ENCODE measurements at places on chromosomes 3 and 15.
A peak's percentile ranks its signal among the peaks of the same experiment; 100 is the strongest.

- H3K27me3 ChIP-seq = no peaks in the 10 kb centered on the region
- no peak for DNase-seq
- no peaks in the 10 kb centered on the region for H3K36me3 ChIP-seq
- H3K4me1 ChIP-seq = peaks cover 8% of the 10 kb centered on the region
- peak overlapping the region; percentile 88 for H3K27ac ChIP-seq
- peak overlapping the region; percentile 22 for H3K4me3 ChIP-seq
Measured at GRCh38 chr15:64740311-64741170, 34.8 kb downstream of the RBPMS2 start.

- no peak for DNase-seq
- H3K4me1 ChIP-seq = no peaks in the 10 kb centered on the region
- H3K4me3 ChIP-seq = no peak overlapping the region
- peaks cover 67% of the 10 kb centered on the region for H3K36me3 ChIP-seq
- H3K27ac ChIP-seq = no peak overlapping the region
- no peaks in the 10 kb centered on the region for H3K27me3 ChIP-seq
Measured at GRCh38 chr15:100429116-100429728, 87.4 kb upstream of the ADAMTS17 start.

- H3K27me3 ChIP-seq = no peaks in the 10 kb centered on the region
- H3K27ac ChIP-seq = no peak overlapping the region
- DNase-seq = no peak
- no peaks in the 10 kb centered on the region for H3K36me3 ChIP-seq
- H3K4me1 ChIP-seq = peaks cover under 1% of the 10 kb centered on the region
- no peak overlapping the region for H3K4me3 ChIP-seq
Measured at GRCh38 chr3:183455089-183455488, 26.7 kb upstream of the MCF2L2 start.

DNA sequence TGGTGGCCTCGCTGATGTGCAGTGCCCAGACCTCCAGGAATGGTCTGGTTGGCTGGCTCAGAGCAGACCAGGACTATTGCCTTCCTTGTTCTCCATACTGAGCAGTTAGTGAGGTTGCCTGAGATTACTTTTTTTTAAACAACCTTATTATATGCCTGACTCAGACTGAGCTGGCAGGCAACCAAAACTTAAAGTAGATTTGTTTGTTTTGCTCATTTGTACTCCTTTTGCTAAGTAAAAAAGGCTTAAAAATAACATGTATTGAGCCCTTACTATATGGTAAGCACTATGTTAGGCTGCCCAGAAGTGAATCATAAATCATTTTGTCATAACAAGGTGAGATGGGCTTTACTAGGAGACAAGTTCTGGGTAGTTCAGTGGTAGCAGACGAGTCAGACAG is 92.4 kb downstream of the GHSR start:
- H3K4me3 ChIP-seq = no peak overlapping the region
- no peaks in the 10 kb centered on the region for H3K27me3 ChIP-seq
- H3K36me3 ChIP-seq = no peaks in the 10 kb centered on the region
- peak overlapping the region; percentile 15 for H3K27ac ChIP-seq

DNA sequence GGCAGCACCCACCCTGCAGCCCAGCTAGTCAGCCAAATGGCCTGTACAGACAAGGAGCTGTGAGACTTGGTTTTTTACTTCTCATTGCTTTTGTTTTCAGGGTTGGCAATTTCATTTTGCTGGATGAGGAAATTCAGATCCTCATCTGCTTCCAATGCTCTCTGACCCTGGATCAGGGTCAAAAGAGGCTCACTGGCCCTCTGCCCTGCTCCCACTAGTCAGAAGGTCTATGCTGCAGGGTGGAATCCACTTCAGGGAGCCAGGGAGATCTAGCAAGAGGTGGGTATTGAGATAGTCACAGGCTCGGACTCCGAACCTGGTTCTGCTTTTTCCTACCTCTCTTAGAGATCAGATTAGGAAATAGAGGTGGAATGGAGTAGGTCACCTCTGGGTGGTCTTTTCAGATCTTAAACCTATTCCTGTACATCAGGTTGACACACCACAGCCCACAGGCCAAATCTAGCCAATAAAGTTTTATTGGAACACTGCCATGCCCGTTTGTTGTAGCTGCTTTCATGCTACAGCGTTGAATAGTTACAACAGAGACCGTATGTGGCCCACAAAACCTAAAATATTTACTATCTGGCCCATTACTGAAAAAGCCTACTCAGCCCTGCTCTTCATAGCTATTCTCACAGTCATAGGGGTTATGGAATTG is 26.4 kb upstream of the GLCE start:
- DNase-seq = no peak
- H3K27ac ChIP-seq = no peak overlapping the region

GRCh38 chr3:38029400-38030125 is at the start of gene PLCD1:
Gene PLCD1 (minus strand): TSS chr3:38029642. CDS start chr3:38029539, 103 bp downstream.
- H3K4me3 ChIP-seq = peak within 1 kb of the TSS; percentile 84
- H3K4me1 ChIP-seq = peaks cover 87% of the 10 kb centered on the region
- H3K36me3 ChIP-seq = no peaks in the 10 kb centered on the region
- no peaks in the 10 kb centered on the region for H3K27me3 ChIP-seq
- no peak for DNase-seq
- peak within 1 kb of the TSS; percentile 94 for H3K27ac ChIP-seq

DNA sequence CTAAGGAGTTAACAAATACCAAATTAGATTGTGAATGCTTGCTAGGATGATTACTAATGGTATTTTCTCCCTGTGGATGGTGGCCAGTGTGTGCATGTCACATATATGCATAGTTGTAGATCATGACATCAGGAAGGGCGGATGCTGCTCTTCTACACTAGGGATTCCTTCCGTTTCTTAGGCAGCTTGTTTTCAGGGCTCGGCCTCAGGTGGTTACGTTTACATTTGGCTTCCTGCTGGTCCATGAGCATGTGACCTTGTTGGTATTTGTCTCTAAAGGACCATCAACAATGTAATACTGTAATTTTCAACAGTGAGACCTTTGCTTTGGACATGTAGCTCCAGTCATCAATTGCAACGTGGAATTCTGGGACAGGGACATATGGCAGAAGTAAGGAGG is 221.4 kb downstream of the NR1D2 start:
- H3K27me3 ChIP-seq = no peaks in the 10 kb centered on the region
- no peak overlapping the region for H3K4me3 ChIP-seq
- no peak overlapping the region for H3K27ac ChIP-seq
- no peak for DNase-seq
- no peaks in the 10 kb centered on the region for H3K36me3 ChIP-seq
- H3K4me1 ChIP-seq = no peaks in the 10 kb centered on the region

DNA sequence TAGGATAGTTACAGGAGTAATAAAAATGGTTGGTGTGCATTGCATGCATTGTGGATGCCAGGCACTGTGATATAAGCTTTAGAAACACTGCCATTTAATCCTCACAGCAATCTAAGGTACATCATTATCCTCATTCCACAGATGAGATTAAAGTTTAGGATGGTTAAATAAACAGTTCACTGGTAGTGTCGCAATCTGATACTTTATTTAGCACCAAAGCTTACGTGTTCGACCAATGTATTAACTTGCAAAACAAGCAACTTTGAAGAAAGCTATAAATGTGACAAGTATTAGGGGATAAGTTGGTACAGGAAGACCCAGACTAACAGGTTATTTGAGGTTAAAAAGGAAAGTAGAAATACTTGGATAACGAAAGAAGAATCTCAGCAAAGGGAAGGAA is 150.5 kb upstream of the ZNF385D start:
- no peak overlapping the region for H3K4me3 ChIP-seq
- H3K4me1 ChIP-seq = no peaks in the 10 kb centered on the region
- no peaks in the 10 kb centered on the region for H3K27me3 ChIP-seq
- H3K36me3 ChIP-seq = no peaks in the 10 kb centered on the region
- H3K27ac ChIP-seq = no peak overlapping the region

DNA sequence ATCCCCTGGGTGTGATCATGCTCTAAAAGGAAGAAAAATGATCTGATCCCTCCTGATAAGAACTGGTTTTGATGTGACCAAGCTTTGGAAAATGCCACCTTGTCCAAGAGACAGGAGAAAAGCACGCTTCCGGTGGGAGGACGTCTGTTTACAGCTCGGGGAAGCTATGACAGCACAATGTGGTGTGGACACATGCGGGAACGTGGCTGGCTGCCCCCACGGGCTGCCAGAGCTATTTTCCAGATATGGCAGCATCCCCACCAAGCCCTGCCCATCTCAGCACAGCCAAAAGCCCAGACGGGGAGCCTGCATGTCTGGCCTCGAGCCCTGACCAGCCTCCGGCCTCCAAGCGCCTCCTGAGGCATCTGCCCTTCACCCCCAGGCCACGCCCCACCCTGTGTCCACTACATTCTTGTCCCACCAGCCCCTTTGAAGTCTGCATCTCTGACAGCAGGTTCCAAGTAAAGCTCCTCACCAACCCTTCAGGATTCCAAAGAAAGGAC is 63.2 kb upstream of the HRH1 start:
- no peak overlapping the region for H3K4me3 ChIP-seq
- no peaks in the 10 kb centered on the region for H3K36me3 ChIP-seq
- peaks cover 41% of the 10 kb centered on the region for H3K4me1 ChIP-seq
- no peak overlapping the region for H3K27ac ChIP-seq

GRCh38 chr3:197953881-197954280 is 3.9 kb downstream of the RPL35A start:
- no peaks in the 10 kb centered on the region for H3K27me3 ChIP-seq
- H3K27ac ChIP-seq = no peak overlapping the region
- H3K4me1 ChIP-seq = peaks cover 74% of the 10 kb centered on the region
- peaks cover 32% of the 10 kb centered on the region for H3K36me3 ChIP-seq
- DNase-seq = no peak

DNA sequence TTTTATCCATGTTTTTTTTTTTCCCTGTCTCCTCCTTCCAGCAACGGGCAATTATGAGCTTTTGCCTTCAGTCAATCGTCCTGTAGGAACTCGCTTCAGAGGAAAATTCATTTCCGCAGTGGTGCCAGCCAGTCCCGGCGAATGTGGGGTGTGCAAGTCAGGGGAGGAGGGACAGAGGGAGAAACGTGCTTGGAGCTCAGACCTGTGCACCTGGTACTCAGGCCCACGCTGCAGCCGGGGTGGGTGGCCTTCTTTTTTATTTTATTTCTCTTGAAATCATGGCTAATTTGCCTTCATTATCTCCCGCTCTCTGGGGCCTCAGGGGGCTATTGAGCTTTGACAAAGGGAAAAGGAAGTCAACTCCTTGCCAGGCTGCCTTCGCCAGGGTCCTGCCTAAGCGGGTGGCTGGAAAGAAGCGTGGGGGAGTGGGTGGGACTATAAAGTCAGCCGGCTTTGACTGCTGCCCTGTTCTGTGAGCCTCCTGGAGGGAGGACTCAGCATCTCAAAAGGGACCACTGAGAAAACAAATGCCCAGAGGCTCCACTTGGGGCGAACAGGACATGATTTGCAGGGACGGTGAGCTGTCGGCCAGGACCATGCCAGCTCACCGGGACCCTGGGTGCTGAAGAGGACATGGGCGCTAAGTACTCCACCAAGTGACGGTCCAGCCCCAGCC is 5.5 kb downstream of the GRIP2 start:
- no peak for DNase-seq
- H3K36me3 ChIP-seq = no peaks in the 10 kb centered on the region
- H3K27ac ChIP-seq = peak overlapping the region; percentile 5
- H3K27me3 ChIP-seq = no peaks in the 10 kb centered on the region
- no peak overlapping the region for H3K4me3 ChIP-seq

GRCh38 chr3:54631516-54632325 is 296.1 kb downstream of the LRTM1 start:
- H3K27me3 ChIP-seq = no peaks in the 10 kb centered on the region
- H3K4me1 ChIP-seq = no peaks in the 10 kb centered on the region
- no peak for DNase-seq

- no peaks in the 10 kb centered on the region for H3K4me1 ChIP-seq
- no peak overlapping the region for H3K27ac ChIP-seq
- H3K36me3 ChIP-seq = no peaks in the 10 kb centered on the region
Measured at GRCh38 chr3:21100656-21101359, 650.2 kb downstream of the ZNF385D start.

GRCh38 chr3:172098698-172099494 is 59.5 kb downstream of the FNDC3B start:
- H3K36me3 ChIP-seq = no peaks in the 10 kb centered on the region
- DNase-seq = no peak
- no peak overlapping the region for H3K27ac ChIP-seq

DNA sequence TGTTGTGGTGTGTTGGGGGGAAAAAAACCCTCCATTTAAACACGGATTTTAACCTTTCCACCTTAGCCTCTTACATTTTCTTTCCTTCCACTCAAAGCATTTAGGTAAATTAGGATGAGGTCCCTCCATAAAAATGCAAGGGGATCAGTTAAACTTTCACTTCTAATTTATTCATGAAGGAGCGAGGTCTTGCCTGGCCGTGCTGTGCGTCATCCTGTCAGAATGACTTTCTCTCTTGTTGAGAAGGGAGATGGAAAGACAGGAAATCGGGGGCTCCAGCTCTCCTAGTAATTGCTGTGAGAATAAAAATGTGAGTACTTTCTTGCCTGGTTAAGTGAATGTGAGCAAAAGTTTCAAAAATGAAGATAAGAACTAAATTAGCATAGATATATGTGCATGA is 962.3 kb upstream of the NR2F2 start:
- DNase-seq = no peak
- no peaks in the 10 kb centered on the region for H3K27me3 ChIP-seq
- no peak overlapping the region for H3K4me3 ChIP-seq
- H3K36me3 ChIP-seq = no peaks in the 10 kb centered on the region
- H3K4me1 ChIP-seq = no peaks in the 10 kb centered on the region

DNA sequence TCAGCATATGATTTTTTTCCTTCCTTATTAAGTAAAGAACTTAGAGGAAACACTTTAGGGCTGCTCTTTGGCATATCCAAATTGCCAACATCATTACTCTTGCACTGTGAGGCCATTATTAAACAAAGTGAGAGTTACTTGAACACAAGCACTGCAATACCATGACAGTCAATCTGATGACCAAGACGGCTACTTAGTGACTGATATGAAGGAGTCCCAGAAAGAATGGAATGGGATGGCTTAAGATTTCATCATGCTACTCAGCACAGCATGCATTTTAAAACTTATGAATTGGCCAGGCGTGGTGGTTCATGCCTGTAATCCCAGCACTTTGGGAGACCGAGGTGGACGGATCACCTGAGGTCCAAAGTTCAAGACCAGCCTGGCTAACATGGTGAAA is 55.2 kb downstream of the FAM98B start:
- no peak for DNase-seq
- H3K4me3 ChIP-seq = no peak overlapping the region
- H3K36me3 ChIP-seq = peaks cover 47% of the 10 kb centered on the region
- no peaks in the 10 kb centered on the region for H3K27me3 ChIP-seq
- no peak overlapping the region for H3K27ac ChIP-seq

- no peak for DNase-seq
- no peak overlapping the region for H3K27ac ChIP-seq
- H3K4me3 ChIP-seq = no peak overlapping the region
- H3K4me1 ChIP-seq = peaks cover 29% of the 10 kb centered on the region
- no peaks in the 10 kb centered on the region for H3K27me3 ChIP-seq
Measured at GRCh38 chr3:53168175-53168923, 7.3 kb downstream of the PRKCD start.

Measured in esophagus squamous epithelium (tissue), 5 donors.